Activated T-cell treated with anti-CD3 and anti-CD28 coated beads, Interleukin-2, amount 50 U/mL, for 24 hours (primary cell): ENCODE measurements at places on chromosomes 5 and 9.

GRCh38 chr9:38700695-38701094 is 19.2 kb downstream of the FAM240B start:
- no peak for DNase-seq

DNA sequence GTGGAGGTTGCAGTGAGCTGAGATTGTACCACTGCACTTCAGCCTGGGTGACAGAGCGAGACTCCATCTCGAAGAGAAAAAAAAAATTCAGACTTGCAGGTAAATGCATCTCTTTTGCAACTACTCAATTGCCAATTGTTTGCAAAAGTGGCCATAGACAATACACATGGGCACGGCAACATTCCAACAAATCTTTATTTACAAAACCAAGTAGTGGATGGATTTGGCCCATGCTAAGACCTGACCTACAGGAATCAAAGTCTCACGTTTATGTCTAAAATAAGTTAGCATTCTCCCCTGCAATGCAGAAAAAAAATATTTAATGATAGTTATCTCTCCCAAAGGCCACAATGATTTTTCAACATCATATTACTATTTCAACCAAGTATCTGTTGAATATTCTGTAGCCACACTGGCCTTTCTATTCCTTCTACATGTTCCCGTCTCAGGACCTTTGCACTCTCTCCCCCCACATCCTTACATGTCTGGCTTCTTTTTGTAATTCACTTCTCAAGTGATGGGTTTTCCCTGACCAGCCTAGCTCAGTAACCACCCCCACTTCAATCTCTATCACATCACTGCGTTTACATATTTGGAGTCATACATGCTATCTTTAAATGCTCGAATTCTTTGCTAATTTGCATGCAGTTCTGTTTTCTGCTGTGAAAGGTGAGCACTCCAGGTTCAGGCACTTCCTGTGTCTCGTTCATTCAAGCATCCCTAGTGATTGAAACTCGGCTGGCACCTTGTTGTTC is 54.2 kb downstream of the FNBP1 start:
- no peak for DNase-seq

GRCh38 chr5:21225223-21226064 is 1237.4 kb upstream of the CDH18 start:
- DNase-seq = no peak

- no peak for DNase-seq
Observed at GRCh38 chr9:237141-237857, 22.6 kb downstream of the DOCK8 start.

GRCh38 chr9:134131471-134132207 is 4.2 kb upstream of the WDR5 start:
- no peak for DNase-seq

GRCh38 chr9:113497051-113497450 is 33.5 kb downstream of the RGS3 start:
- no peak for DNase-seq

GRCh38 chr9:133526721-133527321 is 2.1 kb upstream of the MYMK start:
- no peak for DNase-seq

DNA sequence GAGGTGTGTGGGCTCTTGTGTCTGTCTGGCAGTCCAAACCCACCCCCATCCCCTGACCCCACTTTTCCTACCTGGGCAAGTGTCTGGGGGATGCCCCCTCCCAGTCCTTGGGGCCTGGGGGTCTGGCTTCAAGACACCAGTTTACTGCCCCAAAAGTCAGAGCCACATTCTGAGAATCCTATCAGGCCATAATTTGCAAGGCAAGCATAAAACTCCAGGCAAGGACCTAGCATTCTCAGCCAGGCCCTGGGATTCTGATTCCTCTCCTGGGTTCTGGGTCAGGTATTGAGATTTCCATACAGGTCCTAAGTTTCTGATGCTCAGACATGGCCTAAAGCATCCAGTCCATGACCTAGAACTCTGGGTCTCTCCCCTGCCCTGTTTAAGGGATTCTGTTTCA is 33.3 kb downstream of the CXXC5 start:
- no peak for DNase-seq

DNA sequence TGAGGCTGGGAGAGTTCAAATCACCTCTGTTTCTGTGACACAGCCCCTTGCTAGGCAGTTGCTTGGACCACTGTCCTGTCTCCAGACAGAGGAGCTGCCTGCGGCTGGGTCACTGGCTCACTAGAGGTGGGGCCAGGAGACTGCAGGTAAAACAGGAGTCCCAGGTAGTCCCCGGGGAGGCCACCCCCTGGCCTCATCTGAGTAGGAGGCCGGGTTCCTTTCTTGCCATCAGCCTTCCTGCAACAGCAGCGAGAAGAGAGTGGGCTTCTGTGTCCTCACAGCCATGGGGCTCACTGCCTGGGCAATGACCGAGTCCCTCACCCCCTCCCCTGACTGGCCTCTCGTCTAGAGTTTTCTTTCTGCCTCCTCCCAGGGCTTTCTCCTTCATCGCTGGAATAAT is 197.5 kb downstream of the CDK5RAP2 start:
- DNase-seq = no peak

- DNase-seq = no peak
Observed at GRCh38 chr9:70081120-70081495, 37.5 kb downstream of the MAMDC2 start.

DNA sequence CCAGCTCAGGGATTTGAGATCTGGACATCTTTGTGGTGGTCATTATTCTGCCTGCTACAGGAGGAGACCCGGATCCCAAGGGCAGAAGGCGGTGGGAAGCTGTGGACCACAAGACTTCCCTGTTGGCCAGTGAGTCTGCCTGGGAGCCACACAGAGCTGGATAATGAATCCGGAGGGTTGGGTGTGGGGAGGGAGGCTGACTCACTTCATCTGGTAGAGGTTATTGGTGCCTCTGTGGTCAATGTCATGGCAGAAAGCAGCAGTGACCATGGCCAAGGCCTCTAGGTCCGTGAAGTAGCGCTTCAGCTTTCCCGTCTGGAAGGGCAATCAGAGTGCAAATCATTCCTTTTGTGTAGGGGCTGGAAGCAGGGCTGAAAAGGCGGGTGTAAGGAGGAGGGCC is 58.5 kb downstream of the PDE6A start:
- DNase-seq = no peak

GRCh38 chr9:89420397-89421178 is 77.3 kb downstream of the SEMA4D start:
- DNase-seq = peak; percentile 63

- DNase-seq = no peak
Observed at GRCh38 chr5:106962464-106963230, 708.1 kb downstream of the EFNA5 start.

DNA sequence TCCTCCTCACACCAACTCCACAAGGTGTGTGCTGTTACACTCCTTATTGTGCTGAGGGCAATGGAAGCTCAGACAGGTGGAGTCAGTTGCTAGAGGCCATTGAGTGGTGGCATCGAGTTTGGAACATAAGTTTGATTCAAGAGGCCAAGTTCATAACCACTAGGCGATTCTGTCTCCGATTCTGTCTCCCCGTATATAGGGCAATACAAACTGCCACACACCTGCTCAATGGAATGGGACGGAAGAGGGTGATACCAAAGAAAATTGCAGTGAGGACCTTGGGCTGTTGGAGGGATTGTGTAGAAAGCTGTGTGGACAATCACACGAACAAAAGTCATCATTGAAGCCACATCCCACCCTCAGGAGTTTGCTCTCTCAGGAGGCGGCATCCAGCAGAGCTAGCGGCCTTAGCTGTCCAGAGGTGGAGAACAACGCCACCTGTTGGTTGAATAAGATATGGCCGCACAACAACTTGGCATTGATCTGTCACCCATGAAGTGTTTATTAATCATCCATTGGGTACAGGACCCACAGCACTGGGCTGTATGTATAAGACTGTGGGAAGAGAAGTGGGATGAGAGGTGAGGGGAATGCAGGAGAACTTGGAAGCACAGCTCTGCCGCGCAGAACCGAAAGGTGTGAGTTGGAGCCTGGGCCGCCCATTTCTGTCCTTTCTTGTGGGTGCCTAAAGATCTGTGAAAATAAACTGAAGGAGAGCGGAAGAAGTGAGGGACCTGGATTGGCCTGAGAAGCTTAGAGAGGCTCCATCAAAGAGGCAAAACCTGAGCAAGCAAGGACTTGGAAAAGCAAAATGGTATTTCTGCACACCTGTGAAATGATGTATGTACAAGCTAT is 16.1 kb upstream of the NEUROG1 start:
- DNase-seq = peak; percentile 58

- no peak for DNase-seq
Observed at GRCh38 chr9:133088146-133088750, 26.5 kb downstream of the CEL start.

DNA sequence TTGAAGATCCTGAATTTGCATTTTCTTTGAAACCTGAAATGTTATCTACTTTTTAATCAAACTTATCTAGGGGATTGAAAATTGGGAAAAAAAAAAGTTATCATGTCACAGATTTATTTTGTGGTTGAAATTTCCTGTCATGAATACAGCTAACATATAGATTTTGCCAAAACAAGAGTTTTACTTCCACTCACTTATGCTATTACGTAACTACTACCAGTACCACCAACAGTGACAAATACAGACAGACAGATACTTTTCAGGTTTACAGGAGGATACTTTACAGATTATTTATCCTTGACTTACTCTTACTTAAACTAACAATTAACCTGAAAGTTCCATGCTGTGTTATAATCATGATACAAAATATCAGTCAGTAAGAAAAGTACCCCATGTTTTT is 6.8 kb upstream of the MRPS30 start:
- no peak for DNase-seq

GRCh38 chr5:71788794-71789193 is 69.7 kb downstream of the CARTPT start:
- no peak for DNase-seq

- DNase-seq = no peak
Observed at GRCh38 chr5:149333711-149334443, 11.4 kb upstream of the GRPEL2 start.

DNA sequence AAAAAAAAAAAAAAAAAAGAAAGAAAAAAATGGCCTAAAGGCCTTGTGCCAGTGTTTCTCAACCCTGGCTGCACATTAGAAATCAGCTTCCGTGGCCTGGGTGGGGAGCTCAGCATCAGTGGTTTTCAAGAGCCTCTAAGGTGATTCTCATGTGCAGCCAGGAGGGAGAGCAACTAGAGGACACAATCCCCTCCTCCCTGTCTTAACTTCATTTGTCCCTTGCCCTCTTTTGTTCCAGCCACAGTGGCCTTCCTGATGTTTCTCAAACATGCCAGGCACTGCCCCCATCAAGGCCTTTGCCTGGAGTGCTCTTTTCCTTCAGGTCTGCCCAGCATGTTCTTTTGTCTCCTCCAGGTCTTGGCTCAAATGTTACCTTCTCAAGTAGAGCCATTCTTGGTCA is 42.4 kb downstream of the HOMER1 start:
- no peak for DNase-seq

DNA sequence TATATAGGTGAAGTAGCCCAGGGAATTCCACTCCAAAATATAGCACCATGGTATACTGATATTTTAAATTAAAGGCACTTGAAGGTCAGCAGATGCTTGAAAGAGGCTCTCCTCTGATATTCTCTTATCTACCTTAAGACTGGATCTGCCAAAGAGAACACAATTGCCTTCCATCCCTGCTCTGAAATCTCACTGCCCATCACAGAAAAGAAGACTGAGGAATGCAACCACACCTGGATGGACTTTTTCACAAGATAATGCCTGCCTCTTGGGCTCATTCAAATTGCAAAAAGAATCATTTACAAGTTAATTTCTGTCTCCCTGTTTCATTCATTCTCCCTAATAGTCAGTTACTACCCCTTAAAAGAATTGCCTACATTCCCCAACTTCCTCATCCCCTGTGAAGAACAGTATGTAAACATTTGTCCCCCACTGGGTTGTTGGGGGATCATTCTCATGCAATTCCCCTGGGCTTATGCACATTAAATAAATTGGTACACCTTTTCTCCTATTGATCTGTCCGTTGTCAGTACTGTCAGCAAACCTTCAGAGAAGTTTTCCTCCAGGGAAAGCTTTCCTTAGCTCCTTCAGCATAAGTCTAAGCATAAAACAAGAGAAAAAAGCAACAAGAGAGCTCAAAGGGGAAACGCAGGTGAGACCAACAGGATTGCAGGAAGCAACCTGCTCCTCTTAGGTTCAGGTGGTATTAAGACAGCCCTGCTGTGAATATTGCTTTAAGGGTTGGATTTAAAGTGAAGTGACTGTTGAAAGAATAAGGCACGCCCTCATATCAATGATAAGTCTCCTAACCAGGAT is 171.4 kb upstream of the SLC30A5 start:
- no peak for DNase-seq

DNA sequence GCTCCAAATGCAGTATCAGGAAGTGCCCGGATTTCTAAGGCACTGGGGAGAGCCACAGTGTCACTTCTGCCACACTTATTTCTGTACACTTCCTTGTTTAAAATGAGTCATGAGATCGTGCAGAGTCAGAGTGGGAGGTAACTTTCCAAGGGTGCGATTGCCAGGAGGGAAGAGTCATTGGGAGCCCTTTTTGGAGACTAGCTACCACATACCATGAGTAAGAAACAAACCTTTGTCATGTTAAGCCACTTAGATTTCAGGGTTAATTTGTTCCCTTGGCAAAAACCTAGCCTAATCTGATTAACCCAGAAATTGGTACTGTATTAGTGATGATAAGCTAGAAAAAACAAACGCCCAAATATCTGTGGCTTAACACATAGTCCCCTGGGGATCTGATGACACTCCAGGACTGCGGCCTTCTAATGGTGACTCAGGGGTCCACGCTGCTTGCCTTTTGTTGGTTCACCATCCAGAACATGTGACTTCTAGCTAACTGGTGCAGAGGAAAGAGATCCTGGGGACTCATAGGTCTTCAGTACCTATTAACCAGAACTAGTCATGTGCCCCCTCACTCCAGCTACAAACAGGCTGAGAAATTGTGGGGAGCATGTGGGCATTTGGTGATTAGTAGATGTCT is 48.6 kb upstream of the TLE1 start:
- no peak for DNase-seq

- no peak for DNase-seq
Observed at GRCh38 chr5:163623986-163624385, 118.6 kb downstream of the MAT2B start.
